NCI-H510A (cell line): ENCODE measurements at places on chromosomes 2 and 18.

DNA sequence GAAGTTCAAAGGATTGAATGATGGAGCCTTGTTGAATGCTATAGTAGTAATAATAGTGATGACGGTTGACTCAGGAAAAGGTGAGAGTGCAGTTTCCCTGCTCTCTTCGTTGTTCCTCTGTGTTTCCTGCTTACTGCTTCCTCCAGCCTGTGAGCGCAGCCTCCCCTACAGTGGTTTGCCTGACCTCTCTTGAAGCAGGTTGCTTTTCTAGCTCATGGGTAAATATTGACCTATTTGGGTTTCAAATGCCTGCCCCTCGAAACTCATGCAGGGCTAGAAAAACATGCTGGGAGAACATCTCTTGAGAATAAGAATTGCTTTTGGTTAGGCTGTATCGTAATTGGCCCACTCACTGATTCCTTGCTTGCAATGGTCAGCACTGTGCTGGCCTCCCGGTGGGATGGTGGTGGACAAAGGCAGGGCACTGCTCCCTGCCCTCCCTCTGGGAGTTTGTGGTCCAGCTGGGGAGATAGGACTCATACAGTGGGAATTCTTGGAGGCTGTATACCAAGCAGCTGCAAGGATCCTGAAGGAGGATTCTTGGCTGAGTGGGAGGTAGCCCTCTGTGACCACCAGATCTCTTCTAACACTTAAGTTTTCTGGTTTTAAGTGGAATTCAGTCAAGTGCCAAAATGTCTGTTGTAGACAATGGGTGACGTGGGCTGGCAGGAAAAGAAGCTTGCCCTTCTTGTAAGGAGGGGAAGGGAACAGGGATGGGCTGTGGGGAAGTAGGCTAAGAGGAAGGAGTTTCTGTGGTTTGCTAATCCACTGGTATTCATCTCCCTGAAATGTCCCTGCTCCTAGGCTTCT lies 5.4 kb upstream of the RNF181 start:
- peak; percentile 70 for DNase-seq

DNA sequence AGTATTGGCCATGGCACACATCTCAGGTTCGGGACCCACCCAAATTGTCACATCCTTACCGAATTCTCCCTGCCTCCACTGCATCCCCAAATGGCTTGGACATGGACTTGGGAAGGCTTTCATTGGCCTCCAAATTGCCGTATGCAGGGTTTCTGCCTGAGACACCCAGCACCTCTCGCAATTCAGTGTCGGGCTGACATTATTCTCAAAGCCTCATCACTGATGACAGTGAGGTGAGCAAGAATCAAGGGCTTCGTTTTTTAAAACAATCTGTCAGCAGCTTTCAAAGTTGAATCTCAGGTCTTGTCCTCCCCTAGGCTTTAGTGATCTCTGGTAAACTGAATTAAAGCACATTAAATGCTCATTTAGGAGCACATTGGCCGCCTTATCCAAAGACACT lies 29.5 kb upstream of the TGFA start:
- DNase-seq = no peak

- no peak for DNase-seq
Observed at GRCh38 chr2:7666596-7667259, 749.5 kb downstream of the RNF144A start.

DNA sequence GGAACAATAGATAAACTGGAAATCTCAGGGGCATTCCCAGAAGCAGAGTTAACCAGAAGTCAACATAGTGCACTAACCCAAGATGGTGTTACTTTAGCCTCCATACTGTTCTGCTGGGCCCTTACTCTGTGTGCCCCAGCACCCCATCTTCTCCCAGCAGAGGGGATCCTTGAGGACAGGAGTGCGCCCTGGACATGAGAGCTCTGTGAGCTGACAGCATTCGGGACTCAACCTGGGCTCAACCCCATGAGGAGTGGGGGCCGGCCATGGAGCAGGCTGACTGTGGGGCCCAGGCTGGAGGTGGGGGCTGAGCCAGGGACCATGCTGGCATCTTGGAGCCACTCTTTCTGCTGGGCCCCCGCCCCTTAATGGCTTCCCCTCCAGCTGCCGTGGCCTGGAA lies 156.3 kb upstream of the HS6ST1 start:
- DNase-seq = no peak

- DNase-seq = no peak
Observed at GRCh38 chr2:124894199-124894598, 869.1 kb downstream of the CNTNAP5 start.

GRCh38 chr2:34936089-34936488 lies 1337.0 kb upstream of the FAM98A start:
- DNase-seq = no peak

DNA sequence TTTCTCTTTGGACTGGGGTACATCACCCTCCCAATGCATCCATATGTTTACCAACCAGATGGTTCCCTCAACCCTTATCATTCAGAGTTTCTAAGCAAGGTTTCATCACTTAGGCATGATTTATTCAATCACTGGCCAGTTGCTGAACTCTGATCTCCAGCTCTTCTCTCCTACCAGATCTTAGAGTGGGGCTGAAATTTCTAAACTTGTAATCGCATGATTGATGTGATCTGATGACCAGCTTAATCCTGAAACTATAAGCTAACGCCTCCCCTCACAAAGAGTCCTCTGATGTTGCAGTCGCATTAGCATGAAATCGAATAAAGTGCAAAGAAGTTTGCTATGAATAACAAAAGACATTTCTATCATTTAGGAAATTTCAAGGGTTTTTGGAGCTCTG lies 1082.0 kb downstream of the DPP10 start:
- no peak for DNase-seq

- no peak for DNase-seq
Observed at GRCh38 chr18:25075783-25076182, 276.2 kb downstream of the ZNF521 start.

- DNase-seq = no peak
Observed at GRCh38 chr2:231319867-231320266, 75.6 kb upstream of the B3GNT7 start.

- no peak for DNase-seq
Observed at GRCh38 chr2:95314964-95315611, 17.9 kb downstream of the KCNIP3 start.
